T-helper 2 cell treated with Interferon-gamma antibody and Interleukin-4, amounts not matched to agents 100 ng/mL and 5 ng/mL, for 36 hours (primary cell): ENCODE measurements at places on chromosomes 12 and 14. TPM values are rescaled to one million over a fixed set of nuclear protein-coding genes. Genes with fewer than 3 reads are reported as not detected.

Gene TBX5
- total RNA-seq = not detected in 2 replicates

Gene KRT80
- not detected in 2 replicates for total RNA-seq

Gene SDR39U1
- total RNA-seq = 48.2 and 56.4 TPM in 2 replicates

Gene COCH
- total RNA-seq = 0.80 and 1.3 TPM in 2 replicates

Gene LBHD2
- not detected in 2 replicates for total RNA-seq
